Activated B cell treated with CpG ODN at 0.5 μM for 24 hours (primary cell): ENCODE measurements at places on chromosomes 5 and 9.

- no peak for DNase-seq
Observed at GRCh38 chr9:1052365-1053281, 2.5 kb downstream of the DMRT2 start.

DNA sequence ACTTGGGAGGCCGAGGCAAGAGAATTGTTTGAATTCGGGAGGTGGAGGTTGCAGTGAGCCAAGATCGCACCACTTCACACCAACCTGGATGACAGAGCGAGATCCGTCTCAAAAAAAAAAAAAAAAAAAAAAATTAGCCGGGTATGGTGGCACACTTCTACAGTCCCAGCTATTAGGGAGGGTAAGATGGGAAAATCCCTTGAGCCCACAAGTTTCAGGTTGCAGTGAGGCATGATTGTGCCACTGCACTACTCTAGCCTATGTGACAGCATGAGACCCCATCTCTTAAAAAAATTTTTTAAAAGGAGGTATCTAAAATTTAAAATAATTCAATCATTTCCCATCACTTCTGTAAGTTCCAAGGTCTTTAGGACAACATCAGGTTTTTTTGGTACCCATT is 26.0 kb downstream of the PSIP1 start:
- no peak for DNase-seq

DNA sequence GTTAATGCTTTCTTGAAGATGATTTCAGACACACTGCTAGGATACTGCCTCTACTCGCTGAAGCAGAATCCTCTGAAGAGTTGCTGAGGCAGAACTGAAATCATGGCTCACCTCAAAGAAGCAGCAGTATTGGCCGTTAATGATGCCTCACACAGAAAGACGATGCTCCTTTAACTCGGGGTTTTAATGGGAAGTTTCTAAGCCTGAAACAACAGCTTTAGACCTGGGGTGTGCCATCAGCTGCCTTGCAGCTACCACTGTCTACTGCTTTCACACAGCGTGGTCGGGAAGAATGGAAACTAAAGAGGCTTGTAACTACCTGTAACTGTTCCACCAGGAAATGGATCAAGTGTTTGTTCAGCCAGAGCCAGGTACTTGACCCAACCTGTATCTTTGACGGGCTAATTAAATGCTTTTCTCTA is at the start of gene CTXN3:
Gene CTXN3, plus strand, starts transcription at position 65 of the 422 bp plus-strand sequence. CDS start 8,440 bp downstream, outside the sequence.
- DNase-seq, result no peak

GRCh38 chr9:91346644-91347043 is 15.1 kb downstream of the AUH start:
- no peak for DNase-seq

GRCh38 chr9:126424511-126424910 is 97.9 kb downstream of the MVB12B start:
- DNase-seq, result no peak
